ENCODE measurements at places on chromosomes 4 and X.

GRCh38 chr4:19195696-19196095 lies 1056.0 kb upstream of the SLIT2 start:
- no peak for DNase-seq

DNA sequence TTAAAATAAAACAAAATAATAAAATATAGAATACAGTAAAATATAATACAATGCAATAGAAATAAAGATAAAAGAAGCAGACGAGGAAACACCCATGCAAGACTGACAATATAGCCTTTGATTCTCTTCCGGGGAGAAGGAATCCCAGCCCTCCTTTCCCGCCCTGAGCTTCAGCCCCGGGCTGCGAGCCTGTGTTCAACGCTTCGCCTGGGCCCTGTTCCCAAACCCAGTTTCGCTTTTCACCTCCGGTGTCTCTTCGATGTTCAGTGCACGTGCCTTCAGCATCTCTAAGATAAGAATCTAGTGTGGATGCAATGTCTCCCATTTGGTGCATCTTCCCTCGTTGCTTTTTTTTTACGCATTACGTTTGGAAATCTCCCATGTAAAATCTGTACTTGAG lies 38.4 kb upstream of the ARSD start:
- no peak for DNase-seq

- DNase-seq, result no peak
Observed at GRCh38 chr4:20378181-20378580, 126.5 kb downstream of the SLIT2 start.

DNA sequence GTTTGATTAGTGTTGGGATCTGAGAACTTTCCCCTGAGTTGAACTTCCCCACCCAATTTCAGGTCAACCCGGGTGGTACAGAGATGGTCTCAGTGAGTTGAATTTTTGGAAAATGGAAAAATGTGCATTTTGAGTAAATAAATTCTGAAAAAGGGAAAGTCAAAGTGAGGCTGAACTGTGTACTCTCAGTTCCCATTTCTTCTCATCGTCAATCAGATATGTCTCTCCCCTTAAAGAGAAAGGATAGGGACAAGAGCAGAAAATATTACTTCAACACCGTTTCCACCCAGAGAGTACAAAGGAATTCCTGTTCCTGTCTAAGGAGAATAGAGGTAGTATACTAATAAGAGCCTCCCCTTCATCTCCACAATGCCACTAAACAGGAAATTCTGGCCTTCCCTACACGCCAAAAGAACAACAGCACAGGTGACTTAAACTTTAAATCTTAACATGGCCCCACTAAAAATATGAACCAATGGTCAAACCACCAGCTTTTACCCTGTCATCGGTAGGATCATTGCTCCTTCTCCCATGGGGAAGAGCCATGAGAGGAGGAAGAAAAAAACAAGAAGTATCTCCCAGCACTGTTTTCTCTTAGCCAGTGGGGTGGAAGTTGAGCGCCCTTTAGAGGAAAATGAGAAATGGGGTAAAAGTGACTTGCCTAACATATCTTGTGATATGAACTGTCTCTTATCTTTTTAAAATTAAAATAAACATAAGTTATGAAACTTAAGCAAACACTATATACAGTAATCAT lies 30.3 kb downstream of the BMP3 start:
- DNase-seq, result no peak

DNA sequence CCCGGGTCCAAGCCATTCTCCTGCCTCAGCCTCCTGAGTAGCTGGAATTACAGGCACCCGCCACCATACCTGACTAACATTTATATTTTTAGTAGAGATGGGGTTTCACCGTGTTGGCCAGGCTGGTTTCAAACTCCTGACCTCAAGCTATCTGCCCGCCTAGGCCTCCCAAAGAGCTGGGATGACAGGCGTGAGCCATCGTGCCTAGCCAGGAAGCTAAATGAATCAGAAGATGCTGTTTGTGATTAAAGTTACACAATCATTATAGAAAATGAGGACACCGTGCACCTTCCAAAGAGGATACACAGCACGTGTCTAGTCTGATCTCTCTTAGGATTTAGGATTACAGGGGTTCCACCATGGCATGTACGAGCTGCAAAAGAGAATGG lies 99.6 kb downstream of the DHRSX start:
- DNase-seq, result no peak
